Nephron progenitor cell (in vitro differentiated cells): ENCODE measurements at places on chromosomes 7 and 10.

GRCh38 chr10:67695555-67695954, 440 bp downstream of the CTNNA3 start:
- no peak for DNase-seq

DNA sequence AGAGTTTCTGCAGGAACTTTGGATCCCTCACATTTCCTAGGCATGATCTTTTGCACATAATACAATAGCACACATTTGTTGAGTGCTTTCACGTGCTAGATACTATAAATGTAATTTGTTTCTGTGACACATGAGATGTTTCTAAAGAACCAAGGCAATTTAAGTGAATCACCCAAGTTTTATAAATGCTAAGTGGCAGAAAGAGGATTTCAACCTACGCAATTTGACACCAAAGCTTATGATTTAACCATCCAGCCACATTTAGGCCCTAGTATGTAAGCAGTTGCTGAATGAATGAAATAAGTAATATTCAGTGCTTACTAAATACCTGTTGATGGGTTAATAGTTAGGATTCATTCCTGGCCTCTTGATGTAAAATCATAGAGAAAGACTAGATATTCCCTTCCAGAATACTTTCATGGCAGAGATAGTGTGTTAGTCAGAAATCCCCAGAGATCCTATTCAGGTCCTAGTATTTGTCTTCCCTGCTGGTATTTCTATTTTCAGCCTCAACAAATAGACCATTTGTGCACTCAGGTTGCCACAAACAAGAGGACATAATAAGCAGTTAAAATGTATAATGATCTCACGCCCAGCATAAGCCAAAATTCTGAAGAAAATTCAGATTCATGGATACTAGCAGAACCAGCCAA, 572.6 kb downstream of the IPMK start:
- no peak for DNase-seq

DNA sequence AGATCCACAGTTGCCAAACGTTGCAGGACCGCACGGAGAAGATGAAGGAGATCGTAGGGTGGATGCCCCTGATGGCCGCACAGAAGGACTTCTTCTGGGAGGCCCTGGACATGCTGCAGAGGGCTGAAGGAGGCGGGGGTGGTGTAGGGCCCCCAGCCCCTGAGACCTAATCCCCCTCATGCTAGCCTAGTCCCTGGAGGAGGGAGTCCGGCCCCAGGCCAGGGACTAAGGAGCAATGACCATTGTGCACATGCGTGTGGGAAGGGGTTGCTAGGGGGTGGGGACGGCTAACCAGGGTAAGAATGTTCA, 1.5 kb upstream of the PCOLCE start:
- DNase-seq, result no peak

- no peak for DNase-seq
Observed at GRCh38 chr7:30119890-30120577, 14.8 kb upstream of the MTURN start.

- no peak for DNase-seq
Observed at GRCh38 chr7:143892527-143893300, 9.3 kb downstream of the TCAF1 start.

DNA sequence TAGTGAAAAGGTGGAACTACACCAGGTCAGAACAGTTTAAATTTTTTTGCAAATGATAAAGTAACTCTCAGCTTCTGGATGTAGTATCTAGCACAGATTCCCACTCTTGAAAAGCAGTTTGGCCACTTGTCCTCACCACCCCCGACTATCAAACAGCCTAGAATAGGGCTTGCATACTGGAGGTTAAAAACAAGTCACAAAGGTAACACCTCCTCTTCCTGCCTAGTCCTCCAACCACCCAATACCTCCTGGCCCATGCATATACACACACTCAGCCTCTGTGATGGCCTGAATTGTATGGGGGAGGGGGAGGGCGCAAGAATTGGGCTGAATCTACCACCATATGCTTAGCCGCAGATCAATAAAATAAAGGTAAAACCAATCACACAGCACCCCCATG, 5.7 kb downstream of the SKAP2 start:
- peak; percentile 16 for DNase-seq

GRCh38 chr7:132435016-132435990, 141.0 kb downstream of the PLXNA4 start:
- DNase-seq, result no peak

GRCh38 chr7:111775206-111775605, 212.9 kb upstream of the IMMP2L start:
- no peak for DNase-seq

DNA sequence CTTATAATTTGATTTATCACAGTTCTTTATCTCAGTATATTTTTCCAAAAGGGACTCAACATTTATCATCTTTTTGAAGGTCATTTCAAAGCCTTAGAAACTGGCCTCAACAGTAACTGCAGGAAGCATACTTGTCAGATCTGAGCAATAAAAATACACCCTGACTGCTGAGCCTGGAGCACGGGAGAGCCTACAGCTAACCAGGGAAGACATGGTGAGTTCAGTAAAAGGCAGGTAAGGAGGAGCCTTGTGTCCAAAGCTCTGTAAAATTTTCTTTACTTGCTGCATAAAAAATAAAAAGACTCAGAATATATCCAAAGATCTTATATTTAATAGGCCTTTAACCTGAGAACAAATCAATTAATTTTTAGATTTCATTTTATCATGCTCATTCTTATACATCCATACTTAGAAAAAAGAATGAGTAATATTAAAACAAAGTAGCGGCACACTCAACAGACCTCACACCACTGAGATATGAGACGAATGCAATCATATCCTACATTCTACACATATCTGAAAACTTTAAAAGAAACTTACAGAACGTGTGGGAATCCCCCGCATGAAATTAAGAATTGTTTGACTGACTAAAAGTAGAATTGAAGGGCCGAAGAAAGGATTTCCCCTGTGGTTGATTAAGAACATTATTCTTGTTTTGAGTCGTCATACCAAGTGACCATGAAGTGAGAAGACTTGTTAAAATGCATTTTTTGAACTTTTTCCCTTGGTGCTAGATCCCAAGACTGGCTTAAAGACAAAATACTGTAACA, 296.4 kb upstream of the MKLN1 start:
- DNase-seq, result no peak

- DNase-seq, result no peak
Observed at GRCh38 chr7:92306153-92306552, 60.4 kb downstream of the ANKIB1 start.

GRCh38 chr10:88004451-88004850, 141.0 kb downstream of the PTEN start:
- DNase-seq, result no peak

- peak; percentile 15 for DNase-seq
Observed at GRCh38 chr10:29239569-29240472, 49.0 kb upstream of the LYZL1 start.

DNA sequence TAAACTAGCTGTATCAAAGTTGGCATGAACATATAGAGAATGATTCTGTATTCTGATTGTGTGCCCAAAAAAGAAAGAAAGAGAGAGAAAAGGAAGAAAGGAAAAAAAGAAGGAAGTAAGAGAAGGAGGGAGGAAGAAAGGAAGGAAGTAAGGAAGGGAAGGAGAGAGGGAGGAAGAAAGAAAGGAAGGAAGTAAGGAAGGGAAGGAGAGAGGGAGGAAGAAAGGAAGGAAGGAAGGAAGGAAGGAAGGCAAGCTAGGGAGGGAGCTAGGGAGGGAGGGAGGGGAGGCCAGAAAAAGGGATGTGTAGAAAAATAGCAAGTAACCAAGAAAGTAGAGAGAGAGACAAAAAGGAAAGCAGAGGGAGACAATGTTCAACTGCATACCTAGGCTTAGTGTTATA, 60.7 kb upstream of the TARP start:
- DNase-seq, result no peak

DNA sequence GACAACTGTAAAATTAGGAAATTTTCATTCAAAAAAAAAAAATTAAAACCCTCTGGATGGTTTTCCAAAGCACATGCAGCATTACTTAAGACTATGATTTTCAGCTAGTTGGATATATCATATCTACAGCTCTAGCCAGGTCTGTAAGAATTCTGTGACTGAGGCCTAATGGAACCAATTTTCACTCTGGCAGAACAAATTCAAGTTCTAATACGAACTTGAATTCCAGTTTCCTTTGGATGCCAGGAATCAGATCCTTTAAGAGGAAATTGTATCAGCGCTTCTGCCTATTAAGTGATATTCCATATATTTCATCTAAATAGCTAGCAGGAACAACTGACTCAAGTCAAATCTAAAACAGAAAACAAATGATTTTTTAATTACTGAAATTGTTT, 34.8 kb downstream of the SKIDA1 start:
- DNase-seq, result no peak

DNA sequence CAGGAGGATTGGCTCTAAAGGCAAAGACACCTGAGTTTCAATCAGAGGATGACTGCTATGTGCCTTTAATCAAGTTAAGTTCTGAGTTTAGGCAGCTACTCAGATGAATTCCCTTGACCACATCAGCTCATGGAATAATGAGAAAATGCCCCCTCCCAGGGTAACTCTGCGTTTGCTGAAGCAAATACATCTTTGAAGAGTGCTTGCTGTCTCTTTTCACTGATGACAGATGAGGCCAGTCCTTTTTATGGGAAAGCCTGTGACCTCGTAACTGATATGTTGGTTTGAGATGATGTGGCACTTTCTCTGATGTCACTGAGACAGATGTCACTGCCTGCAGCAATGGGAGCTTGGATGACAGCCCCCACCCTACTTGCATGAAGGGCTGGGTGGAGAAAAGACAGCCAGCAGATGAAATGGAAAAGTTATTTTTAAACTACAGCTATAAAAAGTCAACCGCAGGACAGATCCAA, 43.7 kb upstream of the DGKI start:
- DNase-seq, result no peak

GRCh38 chr7:25014756-25015155, 34.8 kb upstream of the OSBPL3 start:
- DNase-seq, result no peak

GRCh38 chr10:31130406-31130805, 98.7 kb upstream of the ZNF438 start:
- DNase-seq, result no peak

DNA sequence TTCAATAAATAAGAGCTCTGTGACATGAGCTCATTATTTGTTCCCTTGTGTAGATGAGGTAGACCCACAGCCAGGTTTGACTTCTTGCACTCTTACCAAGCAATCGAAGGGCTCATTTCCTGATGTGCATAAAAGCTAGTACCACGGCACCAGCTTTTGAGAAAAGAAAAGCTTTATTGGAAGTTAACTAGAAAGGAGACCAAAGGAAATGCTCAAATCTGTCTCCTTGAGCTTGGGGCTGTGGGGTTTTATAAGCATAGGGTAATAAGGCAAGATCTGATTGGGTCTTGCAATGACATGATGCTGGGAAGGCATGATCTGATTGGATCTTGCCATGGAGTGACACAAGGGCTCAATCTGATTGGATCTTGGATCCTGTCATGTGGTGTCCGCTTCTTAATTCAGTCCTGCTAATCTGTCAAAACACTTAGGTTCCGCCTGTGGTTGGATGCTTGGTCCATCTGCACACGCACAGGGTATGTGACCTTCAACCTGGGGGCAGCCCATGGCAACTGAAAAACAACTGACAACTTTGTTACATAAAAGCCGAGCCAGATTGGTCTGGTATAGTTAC, 47.8 kb upstream of the FRMD4A start:
- DNase-seq, result no peak

DNA sequence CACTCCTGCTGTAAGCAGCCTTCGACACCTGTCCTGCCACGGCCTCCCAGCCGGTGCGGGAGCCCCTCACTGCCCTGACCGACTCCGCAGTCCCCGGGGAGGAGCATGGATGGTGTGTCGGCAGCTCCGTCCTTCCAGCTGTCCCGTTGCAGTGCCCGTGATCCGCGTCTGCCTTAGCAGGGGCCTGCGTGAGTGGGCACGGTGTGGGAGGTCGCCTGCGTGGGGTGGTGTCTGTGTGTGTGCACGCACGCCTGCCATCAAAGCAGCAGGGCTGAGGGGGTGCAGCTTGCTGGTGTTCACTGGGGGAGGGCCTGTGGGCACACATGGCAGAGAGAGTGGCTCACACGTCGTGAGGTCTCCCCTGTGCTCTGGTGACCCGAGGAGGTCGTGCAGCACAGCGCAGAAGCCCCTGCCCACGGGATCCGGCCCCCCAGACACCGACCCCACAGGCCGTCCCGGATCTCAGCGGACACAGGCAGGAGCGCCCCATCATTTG, 10.3 kb downstream of the MAFK start:
- no peak for DNase-seq

DNA sequence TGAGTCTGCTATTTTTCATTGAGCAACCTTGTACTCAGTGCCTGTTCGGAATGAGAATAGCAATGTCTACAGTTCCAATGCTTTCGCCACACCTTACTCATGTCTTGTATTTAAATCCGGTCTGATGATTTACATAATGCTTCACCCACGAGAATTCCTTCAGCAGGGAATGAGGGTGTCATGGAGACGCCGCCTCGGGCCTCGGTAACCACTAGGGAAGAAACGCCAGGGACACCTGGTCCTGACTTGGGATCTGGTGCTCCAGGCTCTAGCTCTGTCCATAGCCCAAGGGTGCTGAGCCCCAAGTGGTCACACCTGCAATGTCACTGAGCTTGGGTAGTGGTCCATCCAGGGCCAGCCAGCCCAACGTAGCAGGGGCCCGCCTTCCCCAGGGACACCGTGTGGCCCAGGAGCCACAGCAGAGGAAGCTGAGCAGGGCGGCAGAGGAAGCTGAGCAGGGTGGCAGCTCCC, 37.4 kb downstream of the PRKAG2 start:
- DNase-seq, result no peak

DNA sequence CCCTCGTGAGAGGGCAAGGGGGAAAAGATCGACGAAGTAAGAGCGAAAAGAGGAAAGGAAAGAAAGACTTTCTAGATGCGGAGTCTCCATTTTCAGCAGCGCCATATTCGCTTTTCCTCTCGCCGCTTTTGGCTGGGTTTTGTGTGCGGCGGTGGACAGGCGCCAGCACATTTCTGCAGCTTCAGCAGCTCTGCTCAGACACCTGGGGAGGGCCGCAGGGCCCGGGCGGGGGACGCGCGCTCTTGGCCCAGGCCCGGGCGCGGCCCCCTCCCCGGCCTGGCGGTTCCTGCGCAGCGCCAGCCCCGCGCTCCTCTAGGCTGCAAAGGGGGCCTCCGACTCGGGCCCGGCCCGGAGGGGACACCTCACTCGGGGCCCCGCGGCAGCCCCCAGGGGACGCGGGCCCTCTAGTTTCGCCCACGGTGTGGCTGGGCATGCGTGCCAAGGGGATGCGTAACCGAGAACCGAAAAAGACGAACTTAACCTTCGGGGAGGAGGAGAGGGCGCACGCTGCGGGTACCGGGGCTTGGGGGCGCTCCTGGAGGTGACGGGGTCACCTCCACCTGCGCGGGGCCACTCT, 34.5 kb upstream of the EBLN1 start:
- DNase-seq, result peak; percentile 50

GRCh38 chr10:99507265-99507664, 25.5 kb upstream of the NKX2-3 start:
- DNase-seq, result no peak

- no peak for DNase-seq
Observed at GRCh38 chr10:87771871-87772500, 46.0 kb downstream of the ATAD1 start.

DNA sequence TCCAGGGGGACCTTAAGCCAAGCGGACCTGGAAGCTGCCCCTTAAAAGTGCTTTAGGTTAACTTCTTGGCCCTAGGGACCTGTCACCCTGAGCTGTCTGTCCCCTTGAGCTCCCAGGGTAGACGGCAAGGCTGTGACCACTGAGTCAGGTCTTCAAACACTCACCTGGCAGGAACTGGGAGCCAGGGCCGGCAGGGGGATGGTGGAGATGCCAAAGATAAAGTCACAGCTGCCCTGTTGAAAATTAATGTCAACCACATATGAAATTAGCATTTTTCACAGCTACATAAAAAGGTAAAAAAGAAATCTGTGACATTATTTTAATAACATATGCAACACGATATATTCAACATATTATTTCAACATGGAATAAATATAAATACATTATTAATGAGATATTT, 271.0 kb downstream of the GFRA1 start:
- DNase-seq, result no peak
